Astrocyte of the spinal cord (primary cell): ENCODE measurements at places on chromosomes 4 and X.

DNA sequence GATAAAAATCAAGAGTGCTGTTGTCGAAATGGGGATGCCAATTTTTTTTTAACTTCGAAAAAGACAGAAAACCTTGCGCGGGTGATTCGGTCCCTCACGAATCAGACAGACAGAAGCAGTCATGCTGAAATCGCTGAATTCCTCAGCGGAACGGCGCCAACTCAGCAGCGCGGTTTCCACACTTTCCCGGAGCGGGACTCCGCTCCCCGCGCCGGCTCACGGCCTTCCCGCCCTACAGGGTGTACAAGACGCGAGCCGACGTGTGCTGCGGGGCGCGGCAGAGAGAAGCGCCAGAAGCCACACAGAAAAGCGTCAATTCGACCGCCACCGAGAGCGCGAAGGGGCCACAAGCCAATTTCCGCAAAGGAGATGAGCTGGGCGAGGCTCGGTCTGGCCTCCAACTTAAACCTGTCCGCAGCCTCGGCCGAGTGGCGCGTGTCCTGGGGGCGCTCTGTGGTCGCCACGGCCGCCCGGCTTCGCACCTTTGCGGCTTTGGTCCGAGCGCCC lies 1.3 kb downstream of the NEXMIF start:
- DNase-seq: no peak

- no peak for DNase-seq
Measured at GRCh38 chrX:7788334-7788733, 54.6 kb upstream of the VCX start.

DNA sequence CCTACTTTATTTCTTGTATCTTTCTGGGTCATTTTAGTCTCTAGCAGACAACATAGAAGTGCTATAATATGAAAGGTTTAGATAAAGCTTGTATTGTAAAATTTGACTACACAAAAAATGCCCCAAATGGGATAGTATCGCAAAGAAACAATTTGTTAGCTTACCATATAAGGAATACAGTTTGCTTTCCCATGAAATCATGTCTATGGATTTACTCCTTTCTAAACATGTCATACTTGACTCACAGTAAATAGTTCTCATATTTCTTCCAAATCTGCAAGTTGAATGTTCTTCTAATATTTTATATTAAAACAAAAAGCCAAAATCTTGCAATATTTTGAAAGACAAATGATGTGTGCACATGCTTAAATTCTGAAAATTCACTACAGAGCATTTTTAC lies 103.9 kb downstream of the PPA2 start:
- DNase-seq: no peak

GRCh38 chr4:36332782-36333131 lies 51.3 kb downstream of the DTHD1 start:
- DNase-seq: no peak

DNA sequence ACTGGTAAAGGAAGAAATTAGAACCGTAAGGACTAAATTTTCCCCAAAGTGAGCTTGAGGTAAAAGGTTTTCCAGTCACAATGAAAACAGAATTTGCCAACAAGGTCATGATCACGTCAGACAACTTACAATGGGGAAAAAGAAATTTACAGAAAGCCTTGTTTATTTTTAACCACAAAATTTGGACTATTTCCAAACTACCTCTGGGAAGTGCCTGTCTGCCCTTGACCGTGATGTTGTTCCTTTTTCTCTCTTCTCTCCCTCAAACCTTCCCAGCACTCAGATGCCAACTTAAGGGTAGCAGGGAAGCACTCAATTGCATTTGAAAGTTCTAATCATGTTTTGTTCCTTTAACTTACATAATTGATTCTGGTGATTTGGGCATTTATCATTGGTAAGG lies 32.5 kb downstream of the MEPE start:
- peak; percentile 41 for DNase-seq

DNA sequence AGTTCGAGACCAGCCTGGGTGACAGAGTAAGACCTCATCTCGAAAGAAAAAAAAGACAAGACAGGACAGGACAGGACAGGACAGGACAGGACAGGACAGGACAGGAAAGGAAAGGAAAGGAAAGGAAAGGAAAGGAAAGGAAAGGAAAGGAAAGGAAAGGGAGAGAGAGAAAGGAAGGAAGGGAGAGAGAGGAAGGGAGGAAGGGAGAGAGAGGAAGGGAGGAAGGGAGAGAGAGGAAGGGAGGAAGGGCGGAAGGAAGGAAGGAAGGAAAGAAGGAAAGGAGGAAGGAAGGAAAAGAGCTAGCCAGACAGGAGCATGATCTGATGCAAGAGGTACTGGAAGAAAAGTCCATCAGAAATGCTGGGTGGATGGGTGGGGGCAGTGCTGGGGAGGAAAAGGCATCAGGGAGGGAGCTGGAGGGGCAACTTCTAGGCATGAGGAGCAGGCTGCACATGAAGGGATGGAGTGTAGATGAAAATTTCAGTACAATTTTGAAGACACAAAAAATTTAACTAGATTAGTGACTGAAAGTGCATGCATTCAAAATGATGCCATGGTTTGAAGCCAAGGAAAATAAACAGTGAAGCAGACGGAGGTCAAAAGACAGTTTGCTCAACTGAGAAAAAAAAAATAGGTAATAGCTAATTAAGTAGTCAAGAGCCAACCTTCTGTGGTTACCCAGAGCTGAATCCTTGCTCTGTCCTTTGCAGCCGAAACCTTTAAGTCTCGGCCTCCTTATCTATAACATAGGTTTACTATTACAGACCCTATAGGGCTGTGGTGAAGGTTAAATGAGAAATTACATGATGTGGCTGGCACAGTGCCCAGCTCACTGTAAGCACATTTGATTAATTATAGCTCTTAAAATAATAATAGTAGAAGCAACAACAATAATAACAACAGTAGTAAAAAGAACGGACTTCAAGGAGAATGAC lies 59.9 kb downstream of the ZNF827 start:
- peak; percentile 77 for DNase-seq

- DNase-seq: no peak
Measured at GRCh38 chr4:20760053-20760452, 59.8 kb downstream of the PACRGL start.

- peak; percentile 96 for DNase-seq
Measured at GRCh38 chr4:55183926-55184599, 58.7 kb upstream of the KDR start.

DNA sequence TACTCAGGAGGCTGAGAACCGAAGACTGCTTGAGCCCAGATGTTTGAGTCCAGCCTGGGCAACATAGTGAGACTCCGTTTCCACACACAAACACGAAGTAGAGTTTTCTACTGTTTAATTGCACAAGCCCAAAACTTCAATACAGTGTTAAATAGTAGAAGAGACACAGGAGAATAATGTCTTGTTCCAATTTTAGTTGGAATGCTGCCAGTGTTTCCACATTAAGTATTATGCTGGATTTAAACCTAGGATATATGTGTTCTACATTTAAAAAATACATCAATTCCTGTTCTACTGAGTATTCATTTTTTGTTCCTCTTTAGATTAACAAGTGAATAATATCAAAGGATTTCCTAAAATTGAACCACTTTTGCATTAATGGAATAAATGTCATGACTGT lies 91.3 kb downstream of the LCORL start:
- DNase-seq: no peak

GRCh38 chr4:21191317-21191716 lies 491.1 kb downstream of the PACRGL start:
- DNase-seq: no peak

DNA sequence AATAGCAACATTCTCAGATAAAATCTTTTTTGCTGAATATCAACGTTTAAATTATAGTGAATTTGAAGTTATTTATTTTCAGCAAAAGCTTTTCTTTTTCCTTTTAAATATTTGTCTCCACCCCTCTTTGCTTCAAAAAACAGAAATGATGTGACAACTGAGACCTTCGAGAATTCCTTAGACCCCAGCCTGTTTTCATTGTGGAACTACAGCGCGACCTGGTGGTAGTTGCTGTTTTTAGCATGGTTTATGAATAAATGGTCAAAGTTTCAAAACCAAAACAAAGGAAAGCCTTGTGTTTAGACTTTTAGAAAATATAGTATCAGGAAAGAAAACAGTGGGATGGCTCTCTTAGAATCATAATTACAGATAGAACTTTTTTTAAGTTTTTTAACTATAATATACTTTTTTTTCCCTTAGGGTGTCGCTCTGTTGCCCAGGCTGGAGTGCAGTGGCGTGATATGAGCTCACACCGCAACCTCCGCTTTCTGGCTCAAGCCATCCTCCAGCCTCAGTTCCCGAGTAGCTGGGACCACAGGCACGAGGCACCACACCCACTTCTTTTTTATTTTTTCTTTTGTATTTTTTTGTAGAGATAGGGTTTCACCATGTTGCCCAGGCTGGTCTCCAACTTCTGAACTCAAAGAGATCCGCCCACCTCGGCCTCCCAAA lies 26.8 kb upstream of the TMEM184C start:
- peak; percentile 85 for DNase-seq

DNA sequence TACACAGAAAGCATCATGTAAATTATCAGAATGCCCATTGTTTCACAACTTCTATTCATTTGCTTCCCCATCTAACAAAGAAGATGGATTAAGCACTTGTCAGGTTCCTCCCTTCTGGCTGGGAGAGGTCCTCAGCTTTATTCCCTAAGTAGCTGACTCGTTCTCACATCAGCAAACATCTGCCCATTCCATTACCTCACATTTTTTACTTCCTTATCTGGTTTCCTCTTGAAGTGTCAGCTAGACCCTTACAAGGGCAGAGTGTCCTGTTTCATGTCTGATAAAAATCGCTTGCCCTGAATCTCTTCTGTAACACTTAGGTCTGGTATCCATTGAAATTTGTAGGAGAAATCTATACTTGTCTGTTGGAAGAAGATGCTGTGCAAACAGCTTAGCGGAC lies 34.7 kb downstream of the TMPRSS11A start:
- DNase-seq: no peak

DNA sequence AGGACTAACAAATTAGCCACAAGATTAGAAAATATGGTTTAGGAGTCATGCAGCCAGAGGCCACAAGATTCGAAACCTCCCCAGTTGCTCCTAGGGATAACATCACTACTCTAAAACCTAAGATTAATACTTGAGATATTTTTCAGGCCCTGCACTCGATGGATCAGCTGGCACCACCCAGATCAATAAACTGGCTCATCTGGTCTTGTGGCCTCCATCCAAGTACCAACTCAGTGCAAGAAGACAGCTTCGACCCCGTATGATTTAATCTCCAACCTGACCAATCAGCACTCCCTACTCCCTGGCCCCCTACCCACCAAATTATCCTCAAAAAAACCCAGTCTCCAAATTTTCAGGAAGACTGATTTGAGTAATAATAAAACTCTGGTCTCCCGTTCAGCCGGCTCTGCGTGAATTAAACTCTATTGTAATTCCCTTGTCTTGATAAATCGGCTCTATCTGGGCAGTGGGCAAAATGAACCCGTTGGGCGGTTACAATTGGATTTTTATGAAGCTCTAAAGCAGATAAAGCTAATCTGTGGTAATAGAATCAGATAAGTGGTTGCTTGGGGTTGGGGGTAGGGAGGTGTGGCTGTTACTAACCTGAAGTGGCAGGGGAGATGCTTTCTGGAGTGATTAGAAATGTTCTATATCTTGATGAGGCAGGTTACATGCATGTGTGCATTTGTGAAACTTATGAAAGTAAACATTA lies 91.8 kb upstream of the ATXN3L start:
- no peak for DNase-seq

DNA sequence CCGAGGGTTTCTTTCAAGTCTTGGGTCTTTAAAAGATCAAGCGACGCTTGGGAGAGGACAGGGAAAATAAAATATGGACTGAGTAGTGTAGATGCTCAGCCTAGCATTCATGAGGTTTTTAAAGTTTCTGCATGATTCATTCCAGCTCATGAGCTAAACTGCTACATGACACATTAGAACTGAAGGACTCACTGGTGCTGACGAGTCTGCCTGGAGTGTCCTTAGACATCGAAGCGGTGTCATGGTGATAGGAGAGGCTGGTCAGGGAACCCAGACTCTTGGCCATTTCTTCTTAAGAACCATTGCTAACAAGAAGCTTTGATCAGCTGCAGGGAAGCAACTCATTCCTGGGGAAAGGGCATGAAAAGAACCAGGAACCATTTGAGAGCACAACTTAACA lies 158.6 kb downstream of the TRIML1 start:
- peak; percentile 2 for DNase-seq

DNA sequence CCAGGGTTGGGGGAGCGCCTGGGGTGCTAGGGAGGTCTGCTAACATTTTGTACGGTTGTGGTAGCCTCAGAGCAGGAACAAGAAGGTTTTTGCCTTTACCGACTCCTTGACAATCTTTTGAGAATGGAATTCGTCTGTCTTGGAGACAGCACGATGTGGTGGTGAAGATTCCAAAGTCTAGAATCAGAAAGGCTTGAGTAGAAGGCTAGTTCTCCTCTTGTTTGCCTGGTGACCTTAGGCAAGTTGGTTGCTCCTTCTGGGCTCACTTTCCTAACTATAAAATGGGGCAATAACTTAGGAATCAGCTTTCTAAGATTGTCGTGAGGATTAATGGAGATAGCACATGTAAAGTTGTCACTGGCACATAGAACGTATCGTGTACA lies 741 bp downstream of the FAM47E start:
- no peak for DNase-seq

- no peak for DNase-seq
Measured at GRCh38 chrX:78063687-78064086, 40.4 kb upstream of the PGK1 start.

DNA sequence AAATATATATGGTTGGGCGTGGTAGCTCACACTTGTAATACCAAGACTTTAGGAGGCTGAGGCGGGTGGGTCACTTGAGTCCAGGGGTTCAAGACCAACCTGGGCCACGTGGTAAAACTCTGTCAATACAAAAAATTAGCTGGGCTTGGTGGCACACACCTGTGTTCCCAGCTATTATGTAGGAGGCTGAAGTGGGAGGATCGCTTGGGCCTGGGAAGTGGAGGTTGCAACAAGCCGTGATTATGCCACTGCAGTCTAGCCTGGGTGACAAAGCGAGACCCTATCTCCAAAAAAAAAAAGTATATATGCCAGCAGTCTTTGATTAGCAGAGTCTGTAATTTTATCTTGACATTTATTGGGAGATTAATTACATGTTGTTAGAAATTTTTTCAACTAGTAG lies 8.7 kb downstream of the EIF2S3 start:
- DNase-seq: no peak

- DNase-seq: no peak
Measured at GRCh38 chr4:7422898-7423180, 11.9 kb downstream of the PSAPL1 start.

- DNase-seq: no peak
Measured at GRCh38 chr4:157358851-157359250, 138.3 kb downstream of the GRIA2 start.

DNA sequence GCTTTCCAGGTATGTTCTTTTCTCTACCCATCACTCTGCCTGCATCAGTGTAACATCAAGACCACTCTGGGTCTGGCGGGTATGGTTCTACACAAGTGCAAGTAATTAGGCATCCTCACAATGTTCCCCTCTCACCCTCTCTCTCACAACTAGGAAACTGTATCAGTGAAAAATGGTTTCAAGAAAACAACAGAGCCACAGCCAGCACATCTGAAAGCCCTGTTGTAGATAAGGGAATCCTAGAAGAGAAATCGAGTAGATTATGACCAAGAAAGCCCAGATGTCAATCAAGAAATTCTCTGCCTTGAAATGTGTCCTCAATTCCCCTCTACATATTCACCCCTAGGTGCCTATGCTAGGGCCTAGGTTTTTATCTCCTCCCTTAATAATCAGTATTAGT lies 281.3 kb upstream of the ANKRD50 start:
- no peak for DNase-seq
